CD4-positive, alpha-beta T cell treated with Interleukin-4 for 1 hour (primary cell): ENCODE measurements at places on chromosomes 12 and 14.

GRCh38 chr12:45178771-45179170, 37.1 kb upstream of the ANO6 start:
- no peak for DNase-seq

DNA sequence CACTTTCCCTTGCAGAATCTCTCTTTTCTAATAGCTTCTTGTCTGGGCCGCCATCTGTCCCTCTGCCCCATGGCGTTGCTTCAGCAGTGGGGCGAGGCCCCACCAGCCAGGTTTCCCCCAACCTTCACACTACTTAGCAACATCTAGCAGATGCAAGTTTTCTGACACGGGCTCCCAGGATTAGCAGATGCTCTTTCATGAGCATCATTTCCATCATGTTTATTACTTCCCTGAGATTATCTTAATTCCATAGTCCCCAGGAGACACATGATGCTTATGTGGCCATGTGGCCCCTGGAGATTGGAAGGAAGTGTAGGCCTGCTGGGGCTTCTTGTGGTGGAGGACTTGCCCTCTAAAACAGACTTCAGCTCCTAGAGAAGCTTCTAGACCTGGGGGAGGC, 102.0 kb upstream of the MYL2 start:
- DNase-seq: no peak

DNA sequence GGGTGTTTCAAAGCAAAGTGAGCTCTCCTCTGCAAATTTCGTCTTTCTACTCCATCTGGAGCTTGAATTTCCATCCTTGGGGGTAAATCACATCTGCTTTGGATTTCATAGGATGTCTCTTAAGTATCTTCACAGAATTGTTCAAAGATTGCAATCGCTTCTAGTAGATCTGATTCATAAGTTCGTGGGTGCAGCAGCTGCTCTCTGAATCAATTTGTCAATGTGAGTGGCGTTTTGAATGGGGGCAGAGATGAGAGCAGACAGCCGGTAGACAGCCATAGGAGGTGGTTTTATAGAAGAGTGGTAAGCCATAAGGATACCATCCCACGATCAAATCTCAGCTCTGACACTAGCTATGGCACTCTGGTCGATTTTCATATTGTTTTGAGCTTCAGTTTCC, 146.0 kb upstream of the RPH3A start:
- DNase-seq: no peak

- peak; percentile 33 for DNase-seq
Observed at GRCh38 chr14:22994762-22995275, 12.5 kb upstream of the AJUBA start.

GRCh38 chr14:66237741-66238140, 248.4 kb upstream of the CCDC196 start:
- no peak for DNase-seq

DNA sequence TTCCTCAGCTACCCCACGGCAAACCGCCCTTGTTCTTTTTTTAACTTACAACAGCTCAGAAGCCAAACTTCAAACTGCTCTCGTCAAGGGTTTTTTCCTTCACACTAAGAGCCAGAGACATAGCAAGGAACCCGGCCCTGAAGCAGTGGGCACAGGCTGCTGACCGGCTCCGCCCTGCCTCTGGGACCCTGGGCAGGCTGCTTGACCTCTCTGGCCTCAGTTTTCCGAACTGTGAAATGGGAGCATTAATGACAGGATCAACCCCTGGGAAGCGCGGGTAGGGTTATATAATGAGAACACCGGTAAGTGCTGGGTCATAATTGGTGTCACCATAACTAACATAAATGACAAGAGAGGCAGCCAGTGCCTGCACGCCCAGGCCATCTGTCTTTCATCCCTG, 21.2 kb upstream of the FZD10 start:
- DNase-seq: no peak

- no peak for DNase-seq
Observed at GRCh38 chr12:69851976-69852375, 26.9 kb downstream of the MYRFL start.

- DNase-seq: peak; percentile 89
Observed at GRCh38 chr14:67618617-67619063, 1.1 kb upstream of the ARG2 start.

- no peak for DNase-seq
Observed at GRCh38 chr12:28032811-28033537, 60.4 kb upstream of the PTHLH start.

GRCh38 chr14:41235466-41235865, 371.2 kb upstream of the LRFN5 start:
- no peak for DNase-seq

GRCh38 chr12:4276524-4277204, 3.1 kb downstream of the CCND2 start:
- peak; percentile 91 for DNase-seq

DNA sequence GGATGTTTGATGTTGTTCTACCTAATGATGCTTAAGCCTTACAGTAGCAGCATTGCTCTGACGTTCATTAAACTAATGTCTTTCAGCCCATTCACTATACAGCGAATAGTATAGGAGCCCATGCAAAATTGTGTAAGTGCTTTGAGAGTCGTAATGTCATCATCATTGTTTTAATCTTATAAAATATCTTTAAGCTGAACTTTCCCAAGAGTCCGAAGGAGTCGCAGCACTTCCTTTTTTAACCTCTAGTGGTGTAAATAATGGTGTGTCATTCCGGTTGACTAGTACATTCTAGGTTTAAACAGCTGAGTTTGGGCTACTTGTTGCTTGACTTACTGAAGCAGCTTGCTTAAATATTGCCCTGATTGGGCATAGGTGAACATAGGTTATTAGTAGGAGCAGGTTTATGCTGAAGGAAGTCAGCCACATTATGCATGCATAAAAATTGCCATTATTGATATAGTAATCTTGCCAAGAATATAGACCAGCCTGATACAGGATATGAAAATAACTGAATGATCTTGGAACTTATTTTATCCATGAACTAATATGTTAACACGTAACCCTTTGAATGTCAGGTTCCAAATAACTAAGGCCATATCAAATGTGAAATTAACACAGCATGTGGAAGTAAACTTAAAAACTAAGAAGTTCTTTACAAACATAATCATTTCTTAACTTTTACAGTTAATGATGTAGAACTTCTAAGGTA, 2.6 kb downstream of the WNK1 start:
- peak; percentile 26 for DNase-seq

DNA sequence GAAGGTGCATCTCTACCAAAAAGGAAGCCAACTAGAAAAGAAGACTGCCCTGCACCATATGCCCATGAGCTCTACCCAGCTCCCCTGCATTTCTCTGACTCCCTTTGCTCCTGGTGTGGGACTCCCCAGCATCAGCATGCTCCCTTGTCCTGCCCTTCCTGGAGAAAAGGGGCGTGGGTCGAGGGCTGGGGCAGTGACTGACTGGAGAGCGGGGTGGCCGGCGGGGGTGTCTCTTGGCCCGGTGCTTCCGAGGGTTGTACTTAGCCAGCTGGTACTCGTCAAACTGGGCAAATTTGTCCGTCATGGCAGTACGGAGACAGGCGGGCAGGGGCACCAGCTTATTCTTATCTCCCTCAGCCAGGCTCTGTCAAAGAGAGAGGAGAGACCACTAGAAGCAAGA, 9.8 kb downstream of the TEP1 start:
- no peak for DNase-seq
